Renal cortical epithelial cell (primary cell): ENCODE measurements at places on chromosomes 5 and 9.

- no peak for DNase-seq
These were observed 247.9 kb upstream of the IRX1 start for GRCh38 chr5:3347741-3348140.

DNA sequence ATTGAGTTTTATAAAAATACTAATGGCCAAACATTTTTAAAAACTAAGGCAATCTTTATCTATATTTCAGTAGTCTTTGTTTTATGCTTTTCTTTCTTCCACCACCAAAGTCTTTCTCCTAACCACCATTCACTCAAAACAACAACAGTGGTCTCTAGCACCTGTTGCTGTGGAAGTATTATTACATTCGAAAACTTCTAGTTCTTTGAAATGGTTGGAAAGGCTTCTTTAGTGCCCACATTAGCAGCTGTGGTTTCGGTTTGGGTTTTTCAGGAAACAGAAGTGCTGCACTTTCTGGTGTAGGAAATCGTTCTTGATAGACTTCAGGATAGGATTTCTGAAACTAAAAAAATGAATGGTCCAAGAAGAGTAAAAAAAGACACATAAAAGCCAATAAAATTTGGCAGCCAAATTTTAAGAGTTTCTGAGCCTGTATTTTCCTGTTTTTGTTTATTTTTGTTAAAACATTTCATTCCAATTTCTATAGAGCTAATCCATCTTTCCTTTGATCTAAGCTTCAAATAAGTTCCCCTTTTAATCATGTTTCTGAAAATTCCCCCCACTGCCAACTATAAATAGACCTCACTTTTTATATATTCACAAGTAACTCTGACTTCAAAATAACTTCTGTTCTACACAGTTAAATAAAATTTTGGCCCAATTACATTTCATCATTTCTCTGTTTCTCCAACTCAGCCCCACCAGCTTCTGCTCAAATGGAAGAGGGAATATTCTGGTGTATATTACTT is 102.2 kb downstream of the DEPDC1B start:
- no peak for DNase-seq

- peak; percentile 15 for DNase-seq
These were observed 295.7 kb downstream of the DNAH5 start for GRCh38 chr5:13648822-13649221.

DNA sequence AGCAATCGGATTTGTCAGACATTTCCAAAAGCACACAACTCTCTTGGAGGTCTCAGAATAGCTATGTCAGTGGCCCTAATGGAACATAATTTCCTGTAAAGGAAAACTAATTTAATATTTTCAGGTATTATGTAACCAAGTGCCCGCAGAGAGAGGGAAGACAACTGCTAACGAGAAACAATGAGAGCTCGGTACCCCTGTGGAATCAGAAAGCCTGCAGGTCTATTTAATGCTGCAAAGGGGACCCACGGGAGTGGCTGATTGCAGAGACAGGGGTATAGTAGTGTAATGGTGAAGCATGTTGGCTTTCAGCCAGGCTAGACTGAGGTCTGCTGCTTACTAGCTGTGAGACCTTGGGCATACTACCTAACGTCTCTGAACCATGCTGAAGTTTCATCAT is 508.1 kb upstream of the BRINP1 start:
- DNase-seq = no peak
